Femur (tissue), 1 donor: ENCODE measurements at places on chromosomes 12 and 14.

DNA sequence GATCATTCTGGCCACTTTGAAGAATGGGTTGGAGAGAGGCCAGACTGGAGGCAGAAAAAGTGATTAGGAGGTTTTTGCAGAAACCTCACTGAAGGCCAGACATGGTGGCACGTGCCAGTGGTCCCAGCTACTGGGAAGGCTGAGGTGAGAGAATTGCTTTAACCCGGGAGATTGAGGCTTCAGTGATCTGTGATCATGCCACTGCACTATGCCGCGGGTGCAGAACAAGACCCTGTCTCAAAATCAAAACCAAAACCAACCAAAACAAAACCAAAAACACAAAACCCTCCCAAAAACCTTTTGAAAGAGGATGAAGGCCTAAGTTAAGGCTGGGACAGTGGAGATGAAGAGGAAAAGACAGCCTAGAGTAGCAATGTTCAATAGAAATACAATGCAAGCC lies 15.2 kb upstream of the CFAP54 start:
- DNase-seq: no peak

- DNase-seq: no peak
Observed at GRCh38 chr12:4268329-4269181, 5.0 kb upstream of the CCND2 start.

DNA sequence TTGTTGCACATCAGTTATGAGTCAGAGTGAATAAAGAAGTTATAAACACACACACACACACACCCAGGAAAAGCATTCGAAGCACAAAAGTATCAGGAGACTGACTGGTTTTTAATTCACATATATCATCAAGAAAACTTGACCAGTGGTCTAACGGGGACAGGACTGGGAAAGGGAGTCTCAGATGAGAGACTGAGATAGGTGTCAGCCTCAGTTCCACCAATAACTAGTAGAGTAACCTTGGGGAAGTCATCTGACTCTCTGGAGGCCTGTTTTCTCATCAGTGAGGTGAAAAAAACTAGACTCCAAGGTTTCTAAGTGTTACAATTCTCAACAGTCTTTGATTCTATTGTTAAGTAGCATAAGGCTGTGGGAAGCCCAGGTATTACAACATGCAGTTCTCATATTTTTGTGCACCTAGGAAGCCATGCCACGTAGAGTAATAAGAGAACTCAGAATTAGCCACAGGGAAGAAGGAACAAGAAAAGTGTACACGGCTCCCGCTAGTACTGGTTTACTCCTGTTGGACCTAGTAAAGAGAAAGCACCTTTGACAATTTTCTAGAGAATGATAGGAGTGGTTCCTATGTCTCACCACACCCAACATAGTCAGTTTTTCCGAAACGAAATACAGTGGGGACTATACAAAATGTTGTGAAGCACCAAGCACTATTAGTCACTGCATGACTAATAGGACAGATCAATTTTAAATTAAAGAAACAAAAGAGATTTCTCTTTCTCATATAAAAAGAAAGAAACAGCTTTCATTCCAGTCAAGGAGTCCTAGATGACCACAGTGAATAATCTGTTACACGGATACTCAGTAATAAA lies 5.0 kb downstream of the PPTC7 start:
- DNase-seq: no peak

DNA sequence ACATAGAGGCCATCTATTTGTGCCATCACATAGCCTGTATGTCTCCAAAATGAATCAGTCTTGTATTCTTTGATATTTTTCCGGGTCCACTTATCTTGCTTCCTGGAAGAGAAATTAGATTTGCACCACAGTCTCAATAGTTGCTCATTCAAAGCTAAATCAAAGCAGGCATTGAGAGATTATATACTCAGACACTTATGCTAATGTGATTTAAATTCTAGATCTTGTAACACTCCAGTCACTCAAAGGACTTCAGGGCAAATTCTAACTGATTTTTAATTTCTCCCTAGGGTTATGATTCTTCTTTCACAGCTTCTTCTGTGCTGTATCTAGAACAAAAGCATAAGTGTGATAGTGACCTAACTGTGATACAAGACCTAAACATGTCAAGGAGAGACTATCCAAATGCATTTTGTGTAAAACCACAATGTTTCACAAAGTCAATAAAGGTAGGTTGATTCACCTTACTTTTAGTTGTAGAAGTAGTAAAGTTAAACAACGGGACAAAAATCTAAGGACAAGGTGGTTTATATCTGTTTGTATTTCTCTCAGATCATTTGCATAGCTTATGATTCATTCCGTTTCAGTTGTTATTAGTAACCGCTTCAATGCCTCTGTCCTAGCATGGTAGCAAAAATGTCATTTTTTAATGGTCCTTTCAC lies 26.8 kb downstream of the PLBD1 start:
- no peak for DNase-seq

- peak; percentile 85 for DNase-seq
Observed at GRCh38 chr12:132600048-132601032, 10.0 kb downstream of the LRCOL1 start.

- peak; percentile 46 for DNase-seq
Observed at GRCh38 chr12:12717586-12718380, 615 bp downstream of the CDKN1B start.

- peak; percentile 75 for DNase-seq
Observed at GRCh38 chr12:52203079-52203921, 11.5 kb upstream of the KRT80 start.

DNA sequence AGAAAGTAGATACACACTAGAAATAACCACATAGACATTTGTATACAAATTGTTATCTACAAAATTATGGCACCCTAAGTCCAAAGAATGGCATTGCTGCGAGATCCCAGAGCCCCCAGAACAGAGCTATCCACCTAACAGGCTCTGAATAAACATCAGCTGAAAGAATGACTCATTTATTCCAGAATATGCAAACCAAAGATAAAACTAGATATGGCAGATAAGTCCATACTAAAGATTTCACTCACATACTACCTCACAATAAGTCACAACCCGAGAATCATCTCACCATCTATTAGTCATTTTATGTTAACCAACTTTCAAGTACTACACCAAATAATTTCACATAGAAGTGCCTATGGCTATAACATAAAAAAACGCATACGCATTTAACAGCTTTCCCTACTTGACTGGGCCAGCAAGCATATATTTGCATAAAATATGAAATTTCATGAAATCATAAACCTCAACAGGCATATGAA lies 5.6 kb downstream of the CNIH1 start:
- DNase-seq: no peak

GRCh38 chr14:73731111-73731510 lies 16.9 kb upstream of the PNMA1 start:
- no peak for DNase-seq

DNA sequence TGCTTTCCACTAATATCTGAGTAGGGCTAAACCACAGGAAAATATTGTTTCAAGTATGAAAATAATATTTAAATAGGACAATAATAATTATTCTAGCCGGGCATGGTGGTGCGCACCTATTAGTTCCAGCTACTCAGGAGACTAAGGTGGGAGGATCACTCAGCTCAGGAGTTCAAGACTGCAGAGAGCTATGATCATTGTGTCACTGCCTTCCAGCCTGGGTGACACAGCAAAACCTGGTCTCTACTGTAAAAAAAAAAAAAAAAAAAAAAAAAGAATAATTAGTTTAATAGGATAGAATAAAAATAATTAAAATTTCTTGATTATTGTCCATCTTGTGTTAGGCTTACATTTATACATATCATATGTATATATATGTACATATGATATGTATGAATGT lies 38.5 kb upstream of the BAZ1A start:
- no peak for DNase-seq

DNA sequence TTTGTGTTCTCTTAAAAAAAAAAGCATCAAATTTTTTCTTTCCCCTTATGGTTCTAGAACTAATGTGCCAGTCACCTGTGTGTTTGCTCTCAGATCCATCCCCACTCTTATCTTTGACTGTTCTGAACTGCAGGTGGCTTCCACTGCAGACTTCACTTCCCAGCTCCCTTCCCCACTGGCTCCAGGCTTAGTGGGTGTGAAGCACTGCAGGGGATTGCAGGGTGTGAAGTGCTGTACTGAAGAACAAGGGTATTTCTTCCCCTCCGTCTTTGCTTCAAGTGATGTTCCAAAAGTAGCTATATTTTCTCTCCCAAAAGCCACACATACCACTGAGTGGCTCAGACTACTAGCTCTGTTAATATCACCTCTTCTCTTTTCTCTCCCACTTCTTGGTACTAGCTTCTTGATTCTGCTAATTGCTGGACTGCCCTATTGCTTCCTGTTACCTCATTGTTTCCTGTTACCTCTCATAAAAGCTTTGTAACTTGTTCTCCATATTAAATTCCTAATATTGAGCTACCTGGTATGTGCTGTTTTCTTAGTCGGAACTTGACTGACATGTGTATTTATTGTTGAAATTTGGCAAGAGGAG lies 115.4 kb upstream of the PRICKLE1 start:
- no peak for DNase-seq

- DNase-seq: no peak
Observed at GRCh38 chr14:64730061-64730440, 25.8 kb downstream of the PLEKHG3 start.

- peak; percentile 24 for DNase-seq
Observed at GRCh38 chr14:85530626-85531025, 682 bp downstream of the FLRT2 start.

- peak; percentile 43 for DNase-seq
Observed at GRCh38 chr12:53065470-53065869, 13.7 kb downstream of the SPRYD3 start.

DNA sequence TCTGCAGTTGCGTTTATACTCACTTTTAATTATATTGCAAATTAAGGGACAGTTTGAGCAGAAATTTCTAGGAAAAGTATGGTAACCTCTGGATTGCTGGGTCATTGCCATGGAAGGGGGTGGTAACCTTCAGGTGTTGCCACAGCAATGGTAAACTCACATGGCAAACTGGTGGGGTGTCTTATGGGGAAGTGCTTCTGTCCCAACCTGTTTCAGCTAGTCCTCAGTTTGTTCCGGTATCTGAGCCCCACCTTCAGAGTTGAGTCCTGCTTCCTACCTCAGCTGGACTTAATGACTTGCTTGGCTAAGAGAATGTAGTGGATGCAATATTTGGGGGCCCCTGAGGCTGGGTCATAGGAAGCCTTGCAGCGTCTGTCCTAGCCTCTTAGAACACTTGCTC lies 7.3 kb upstream of the CLMN start:
- DNase-seq: no peak
